ENCODE measurements at places on chromosomes 2 and 18.

DNA sequence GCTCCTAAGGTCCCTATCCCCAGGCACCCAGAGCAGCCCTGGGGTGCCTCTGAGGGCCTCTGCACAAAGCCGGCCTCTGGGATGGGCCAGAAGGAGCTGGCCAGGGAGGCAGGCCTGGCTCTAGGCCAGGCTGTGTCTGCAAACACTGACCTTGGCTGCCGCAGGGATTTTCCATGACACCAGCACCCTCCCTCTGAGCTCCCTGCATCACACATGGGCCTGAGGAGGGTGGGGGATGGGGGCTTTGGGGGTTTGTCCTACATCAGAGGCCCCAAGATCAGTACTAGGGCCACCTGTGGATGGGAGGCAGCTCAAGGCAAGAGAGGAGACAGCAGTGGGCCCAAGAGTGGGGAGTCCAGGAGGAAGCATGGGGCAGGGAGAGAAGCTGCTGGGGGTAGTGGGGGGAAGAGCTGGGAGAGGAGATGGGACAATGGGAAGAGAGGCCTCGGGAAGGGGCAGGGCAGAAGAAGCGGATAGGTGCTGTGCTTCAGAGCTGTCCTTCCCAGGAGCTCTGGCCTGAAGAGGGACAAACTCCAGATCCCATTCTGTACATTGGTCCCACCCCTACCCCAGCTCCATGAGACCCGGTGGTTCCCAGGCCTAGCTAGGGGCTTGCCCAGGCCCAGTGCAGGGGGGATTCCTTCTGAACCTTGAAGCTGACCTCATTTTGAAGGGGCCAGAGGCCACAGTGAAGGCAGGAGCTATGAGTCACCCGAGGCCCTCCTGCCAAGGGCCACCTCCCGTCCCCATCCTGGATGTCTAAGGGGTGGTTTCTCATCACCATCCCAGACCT lies 28.0 kb downstream of the KCNK3 start:
- DNase-seq: no peak

- no peak for DNase-seq
Measured at GRCh38 chr2:191942739-191943103, 95.8 kb upstream of the CAVIN2 start.

DNA sequence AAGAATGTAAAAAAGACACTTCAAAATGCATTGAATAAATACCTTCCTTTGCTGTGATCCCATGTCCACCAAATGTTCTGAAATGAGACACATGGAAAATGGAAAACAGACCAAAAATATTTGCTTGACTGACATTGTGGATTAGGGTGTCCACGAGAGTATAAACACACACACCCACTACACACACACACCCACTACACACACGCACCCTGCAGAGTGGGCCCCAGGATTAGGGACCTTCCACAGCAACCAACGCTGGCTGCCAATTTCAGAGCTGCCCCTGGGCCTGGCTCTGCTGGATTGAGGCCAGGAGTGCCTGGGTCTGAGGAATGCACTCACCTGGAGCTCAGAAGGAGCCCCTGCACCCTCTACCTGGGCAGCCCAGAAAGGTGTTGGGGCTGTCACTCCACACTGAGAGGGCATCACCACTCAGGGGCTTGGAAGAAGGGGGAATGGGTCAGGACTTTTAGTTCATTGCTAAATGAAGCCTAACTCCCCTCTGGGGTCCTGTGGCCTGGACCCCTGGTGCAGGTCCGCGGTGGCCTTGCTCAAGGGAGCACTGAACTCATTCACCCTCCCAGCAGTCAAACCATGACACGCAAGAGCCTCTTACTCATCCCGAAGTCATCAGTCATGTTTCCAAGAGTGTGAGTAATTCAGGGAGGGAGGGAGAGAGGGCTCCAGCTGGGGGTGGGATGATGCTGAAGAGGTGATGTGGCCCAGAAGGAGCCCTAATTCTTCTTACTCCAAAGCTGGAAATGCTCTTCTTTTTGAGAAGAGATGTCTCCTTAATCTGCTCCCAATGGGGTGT lies 50.2 kb upstream of the PLB1 start:
- DNase-seq: peak; percentile 78

GRCh38 chr18:22098563-22098989 lies 70.8 kb upstream of the GATA6 start:
- DNase-seq: no peak

GRCh38 chr18:79589601-79590091 lies 90.0 kb upstream of the CTDP1 start:
- DNase-seq: no peak

GRCh38 chr2:145186303-145186702 lies 666.4 kb upstream of the ZEB2 start:
- DNase-seq: no peak

DNA sequence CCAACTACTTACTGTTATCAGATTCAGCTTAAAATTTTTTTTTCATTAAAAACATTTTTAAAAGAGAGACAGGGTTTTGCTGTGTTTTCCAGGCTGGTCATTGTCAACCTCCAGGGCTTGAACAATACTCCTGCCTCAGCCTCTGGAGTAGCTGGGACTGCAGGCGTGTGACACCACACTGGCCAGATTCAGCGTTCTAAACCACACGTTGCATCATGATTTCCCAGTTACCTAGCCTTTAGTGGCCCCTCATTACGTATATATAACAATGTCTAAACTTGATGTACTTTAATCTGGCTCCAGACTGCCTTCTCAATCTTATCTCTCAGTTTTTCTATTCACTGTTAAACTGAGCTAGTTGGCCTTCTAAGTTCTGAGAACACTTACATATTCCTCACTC lies 89.6 kb downstream of the COMMD1 start:
- no peak for DNase-seq

DNA sequence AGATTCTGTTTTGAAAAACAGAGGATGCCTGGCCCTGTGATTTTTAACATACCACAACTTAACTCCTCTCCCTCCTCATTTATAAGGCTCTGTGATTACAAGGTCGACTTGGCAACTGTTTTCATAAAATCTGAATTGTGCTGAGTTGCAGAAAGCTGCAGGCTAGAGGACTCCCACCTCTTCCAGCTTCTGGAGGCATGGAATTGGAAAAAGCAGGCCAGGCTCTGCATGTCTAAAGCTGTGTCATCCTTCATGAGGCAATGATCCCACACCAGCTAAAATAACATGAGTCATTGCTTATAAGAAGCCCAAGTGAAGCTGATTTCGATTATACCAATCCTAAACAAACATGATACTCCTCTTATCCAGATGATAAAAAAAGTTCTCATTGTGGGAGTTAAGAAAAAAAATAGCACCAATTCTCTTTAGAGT lies 11.7 kb downstream of the ARHGAP28 start:
- DNase-seq: no peak

DNA sequence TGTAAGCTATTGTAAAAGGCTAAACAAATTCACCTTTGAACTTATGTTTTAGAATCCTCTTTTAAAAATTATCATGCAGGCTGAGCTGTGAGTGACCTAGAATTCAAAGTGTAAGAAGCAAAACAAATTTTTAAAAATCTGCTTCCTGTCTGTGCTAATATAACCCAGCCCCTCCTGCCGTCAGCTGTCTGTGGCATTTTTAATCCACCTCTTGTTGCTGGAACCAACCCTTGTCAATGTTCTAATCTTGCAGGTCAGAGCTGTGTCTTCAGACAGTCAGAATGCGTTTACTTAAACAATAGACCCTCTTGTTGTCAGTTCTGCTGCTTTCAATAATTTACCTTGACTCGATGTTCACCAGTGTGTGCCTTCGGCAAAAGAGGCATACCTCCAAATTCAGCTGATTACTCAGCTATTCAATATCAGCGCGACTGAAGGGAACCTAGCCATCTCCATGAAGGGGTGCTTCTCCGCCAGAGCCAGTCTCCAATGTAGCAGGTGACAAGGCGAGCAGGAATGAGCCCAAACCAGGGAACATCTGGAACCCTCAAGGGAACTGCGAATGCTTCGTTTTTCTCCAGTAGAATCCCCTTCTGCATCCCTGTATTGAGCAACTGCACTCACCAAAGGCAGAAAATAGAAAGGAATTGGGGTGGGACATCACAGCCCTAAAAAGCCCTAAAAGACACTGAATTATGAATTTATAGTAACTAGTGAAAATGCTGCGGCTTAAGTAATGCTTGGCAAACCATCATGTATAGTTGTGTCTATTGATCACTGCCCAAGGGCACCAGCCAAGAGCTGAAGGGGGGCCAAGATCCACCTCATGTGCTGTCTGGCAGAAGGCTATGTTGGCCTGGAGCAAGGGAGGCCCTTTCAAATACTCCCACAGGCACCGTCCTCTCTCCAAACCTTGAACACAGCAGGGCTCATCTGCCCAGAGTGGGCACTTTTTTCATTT lies 62.5 kb downstream of the LYPD6B start:
- DNase-seq: no peak

DNA sequence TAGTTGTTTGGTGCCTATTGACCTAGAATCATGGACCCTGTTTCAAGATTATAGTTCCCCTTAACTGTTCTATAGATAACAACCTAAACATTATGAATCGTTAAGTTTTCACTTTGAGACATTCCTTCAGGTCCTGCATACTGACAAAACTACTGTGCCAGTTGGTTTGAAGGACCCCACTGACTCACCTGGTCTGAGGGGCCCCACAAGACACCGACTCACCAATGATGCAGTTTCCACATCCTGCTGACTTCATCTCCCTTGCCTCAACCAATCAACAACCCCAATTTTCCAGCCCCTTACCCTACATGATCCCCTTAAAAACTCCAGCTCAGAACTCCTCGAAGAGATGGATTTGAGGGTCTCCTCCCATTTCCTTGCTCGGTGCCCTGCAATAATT lies 89.6 kb upstream of the CCDC141 start:
- peak; percentile 53 for DNase-seq

DNA sequence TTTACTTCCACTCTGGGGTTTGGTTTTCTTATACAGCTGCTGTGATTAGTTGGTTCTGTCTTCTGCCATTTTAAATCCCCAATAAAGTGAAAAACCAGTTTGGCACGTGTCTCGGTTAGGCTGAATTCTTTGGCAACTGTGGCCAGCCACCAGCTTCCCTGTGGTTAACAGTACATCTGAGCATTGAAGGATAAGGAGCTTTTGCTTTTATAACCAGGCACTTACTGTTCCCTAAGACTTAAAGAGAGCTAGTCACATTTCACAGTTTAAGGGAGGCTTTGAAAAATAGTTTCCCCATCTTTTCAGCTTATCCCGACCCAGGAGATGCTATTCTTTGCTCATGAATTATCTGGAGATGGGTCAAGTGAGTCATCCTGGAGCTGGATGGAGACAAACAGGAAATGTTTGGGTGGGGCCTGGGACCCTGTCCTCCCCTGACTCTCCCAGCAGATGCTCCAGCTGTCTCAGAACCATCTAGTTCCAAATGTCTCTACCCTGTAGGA lies 57.3 kb upstream of the EML6 start:
- no peak for DNase-seq

- no peak for DNase-seq
Measured at GRCh38 chr18:2135309-2135708, 436.0 kb downstream of the METTL4 start.

- no peak for DNase-seq
Measured at GRCh38 chr18:61736133-61736532, 156.7 kb downstream of the RNF152 start.

DNA sequence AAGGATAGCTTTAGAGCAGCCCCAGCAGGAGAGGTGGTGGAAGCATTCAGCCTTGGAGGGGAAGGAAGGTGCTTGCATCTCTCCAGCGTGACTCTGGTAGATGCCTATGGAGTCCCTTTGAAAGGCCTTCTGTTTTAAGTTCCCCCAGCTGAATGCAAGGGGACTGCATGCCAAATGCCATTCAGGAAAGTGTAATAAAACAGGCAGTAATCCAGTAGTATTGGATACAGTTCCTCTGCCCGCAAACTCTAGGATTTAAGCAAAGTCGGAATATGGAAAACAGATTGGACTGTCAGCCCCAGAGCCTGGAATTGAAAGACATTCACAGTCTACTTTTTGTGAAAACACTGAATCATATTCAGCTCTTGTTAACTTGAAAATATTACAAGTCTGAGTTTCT lies 125.2 kb upstream of the GAREM1 start:
- DNase-seq: no peak

Measured in activated T-cell treated with anti-CD3 and anti-CD28 coated beads, Interleukin-2, amount 50 U/mL, for 48 hours (primary cell).